Myometrial cell (primary cell): ENCODE measurements at places on chromosomes 3 and 15. TPM values are rescaled to one million over a fixed set of nuclear protein-coding genes. Genes with fewer than 3 reads are reported as not detected.

CDHR4 gene
- total RNA-seq, result not detected in 2 replicates

GOLGA6L2 gene
- not detected in 2 replicates for total RNA-seq

PDIA5 gene
- total RNA-seq, result 50.9 and 55.6 TPM in 2 replicates

GOLGA8K gene
- not detected in 2 replicates for total RNA-seq

PYGO1 gene
- total RNA-seq, result 2.0 and 3.9 TPM in 2 replicates
